CD4-positive, alpha-beta T cell treated with Interleukin-4 for 1 hour (primary cell): ENCODE measurements at places on chromosomes 2 and 18.

DNA sequence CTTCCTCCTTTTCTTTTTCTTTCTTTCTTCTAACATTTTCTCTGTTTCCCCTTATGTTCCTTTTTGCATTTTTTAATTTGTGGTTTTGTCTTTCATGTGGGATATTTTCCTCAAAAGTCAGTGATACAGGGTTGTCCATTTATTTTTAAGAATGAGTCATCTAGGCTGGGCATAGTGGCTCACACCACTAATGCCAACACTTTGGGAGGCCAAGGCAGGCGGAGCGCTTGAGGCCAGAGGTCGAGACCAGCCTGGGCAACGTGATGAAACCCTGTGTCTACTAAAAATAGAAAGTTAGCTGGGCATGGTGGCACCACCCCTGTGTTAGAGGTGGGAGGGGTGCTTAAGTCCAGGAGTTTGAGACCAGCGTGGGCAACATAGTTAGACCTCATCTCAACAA, 35.8 kb downstream of the KATNAL2 start:
- DNase-seq = no peak

- DNase-seq = no peak
Observed at GRCh38 chr2:28148566-28148965, 244.1 kb upstream of the FOSL2 start.

- no peak for DNase-seq
Observed at GRCh38 chr18:65435534-65435933, 315.3 kb upstream of the CDH7 start.

- DNase-seq = no peak
Observed at GRCh38 chr2:199589306-199589705, 131.6 kb upstream of the SATB2 start.

- no peak for DNase-seq
Observed at GRCh38 chr18:21534327-21534726, 66.2 kb downstream of the ESCO1 start.

DNA sequence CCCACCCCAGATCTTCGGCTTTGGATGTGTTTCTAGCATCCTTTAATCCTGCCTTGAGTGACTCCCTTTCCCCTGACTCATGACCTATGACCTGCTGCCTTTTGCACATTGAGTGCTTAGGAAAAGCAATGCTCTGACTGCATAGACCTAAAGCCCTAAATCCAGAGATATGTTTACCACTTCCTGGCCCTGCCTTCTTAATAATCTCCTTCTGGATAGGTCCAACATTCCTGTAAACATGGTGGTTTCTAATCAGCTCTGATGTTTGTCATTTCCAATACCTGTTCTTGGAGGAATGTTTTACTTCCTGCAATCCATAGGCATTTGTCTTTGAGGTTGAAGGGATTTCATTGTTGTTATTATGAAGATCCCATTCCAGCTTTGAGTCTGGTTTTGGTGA, 2.3 kb downstream of the SLC3A1 start:
- DNase-seq = no peak

DNA sequence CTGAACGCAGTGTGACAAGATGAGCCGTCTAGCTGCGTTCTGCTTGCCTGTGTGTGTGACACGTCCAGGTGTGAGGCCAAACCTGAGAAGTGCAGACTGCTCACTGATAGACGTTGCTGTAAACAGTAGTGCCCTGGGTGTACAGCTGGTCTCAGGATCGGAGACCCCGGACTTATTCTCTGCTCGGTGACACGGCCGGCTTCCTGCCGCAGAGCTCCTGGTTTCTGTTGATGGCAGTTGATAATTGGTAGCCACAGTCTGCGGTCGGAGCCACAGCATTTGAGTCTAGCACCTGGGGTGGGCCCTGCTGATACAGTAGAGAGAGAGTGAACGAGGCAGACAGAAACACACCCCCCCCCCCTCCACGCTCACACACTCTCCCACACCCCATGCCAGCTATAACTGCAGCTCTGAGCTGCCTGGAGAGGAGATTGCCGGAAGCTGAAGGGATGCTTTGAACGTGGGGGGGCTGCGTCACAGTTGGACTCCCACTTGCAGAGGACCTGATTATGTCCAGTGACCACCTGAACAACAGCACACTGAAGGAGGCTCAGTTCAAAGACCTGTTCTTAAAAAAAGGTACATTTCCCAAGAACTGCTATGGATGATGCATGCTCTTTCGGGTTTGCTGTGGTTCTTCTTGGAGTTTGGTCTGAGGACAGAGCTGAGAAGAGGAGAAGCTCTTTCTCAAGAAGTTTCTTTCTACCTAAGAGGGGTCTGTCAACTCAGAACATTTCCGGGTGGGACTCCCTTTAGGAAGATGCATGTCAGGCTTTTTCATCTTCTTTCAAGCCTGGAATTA, 114.0 kb downstream of the FAM210A start:
- peak; percentile 89 for DNase-seq

DNA sequence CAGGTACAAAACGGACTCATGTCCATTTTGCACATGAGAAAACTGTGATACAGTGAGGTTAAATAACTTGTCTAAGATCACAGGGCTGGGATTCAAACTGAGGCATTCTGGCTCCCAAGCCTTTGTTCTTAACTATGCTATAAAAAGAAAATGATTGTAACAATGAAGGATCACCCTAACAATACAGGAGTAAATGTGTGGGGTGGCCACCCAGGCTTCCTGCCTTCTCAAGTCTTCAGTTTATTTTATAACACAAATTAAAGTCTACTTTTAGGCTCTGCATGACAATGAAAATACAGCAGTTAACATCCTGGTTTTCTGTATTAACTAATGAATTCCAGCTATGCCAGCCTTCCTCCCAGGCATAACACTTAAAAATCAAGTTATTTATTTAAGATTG, 7.6 kb downstream of the WDFY1 start:
- DNase-seq = no peak

DNA sequence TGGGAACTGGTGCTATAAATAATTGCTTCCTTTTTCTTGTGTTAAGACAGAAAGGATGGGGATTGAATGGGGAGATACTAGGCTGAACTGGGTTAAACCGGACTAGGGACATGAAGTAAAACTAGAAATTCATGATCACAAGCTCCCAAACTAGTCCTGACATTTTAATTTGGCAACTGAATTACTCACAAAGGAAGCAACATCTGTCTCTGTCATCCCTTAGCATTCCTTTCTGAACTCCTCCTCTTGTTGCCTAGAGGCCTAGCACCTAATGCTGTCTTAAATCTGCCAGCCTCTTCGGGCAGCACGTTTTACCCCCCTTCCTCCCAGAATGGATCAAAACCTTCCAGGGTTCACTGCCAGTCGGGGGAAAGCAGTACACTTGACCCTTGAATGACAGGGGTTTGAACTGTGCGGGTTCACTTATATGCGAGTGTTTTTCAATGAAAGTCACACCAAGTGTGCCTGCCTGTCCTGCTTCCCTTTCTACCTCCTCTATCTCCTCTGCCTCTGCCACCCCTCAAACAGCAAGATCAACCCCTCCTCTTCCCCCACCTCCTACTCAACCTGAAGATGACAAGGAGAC, 8.2 kb downstream of the KCTD1 start:
- no peak for DNase-seq

DNA sequence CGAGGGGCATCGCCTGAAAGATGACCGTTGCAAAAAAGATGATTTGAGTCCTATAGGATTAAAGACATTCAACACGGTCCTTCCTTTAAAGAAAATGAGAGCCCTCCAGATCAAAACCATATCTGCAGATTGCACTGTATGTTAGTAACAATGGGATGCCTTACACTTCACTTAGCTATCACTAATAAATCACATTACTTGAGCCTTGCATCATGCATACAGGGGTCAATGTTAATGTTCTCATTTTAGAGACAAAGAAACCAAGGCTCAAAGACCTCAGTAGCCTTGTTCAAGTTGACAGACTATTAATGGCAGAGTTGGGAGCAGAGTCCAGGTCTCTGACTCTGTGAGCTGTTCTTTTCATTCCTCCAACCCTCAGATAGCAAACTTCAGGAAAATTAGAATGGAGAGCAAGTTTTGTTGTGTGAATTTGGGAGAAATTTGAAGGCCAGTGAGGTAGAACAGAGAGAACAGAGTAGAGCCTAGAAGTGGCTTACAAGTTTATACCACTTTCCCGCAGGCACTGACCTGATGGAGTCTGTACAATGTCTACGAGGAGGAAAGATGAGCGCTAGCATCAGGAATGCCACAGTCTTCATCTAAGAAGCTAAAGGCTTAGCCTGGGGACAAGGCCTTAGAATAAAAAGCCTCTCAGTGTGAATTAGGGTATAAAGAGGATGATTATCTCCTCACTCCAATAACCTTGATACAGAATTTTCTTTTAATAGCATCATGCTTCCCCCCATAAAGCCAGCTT, 48.3 kb downstream of the TRIB2 start:
- DNase-seq = no peak

- no peak for DNase-seq
Observed at GRCh38 chr18:70506511-70506910, 217.7 kb downstream of the SOCS6 start.

- no peak for DNase-seq
Observed at GRCh38 chr2:65913813-65914212, 481.4 kb upstream of the SPRED2 start.

DNA sequence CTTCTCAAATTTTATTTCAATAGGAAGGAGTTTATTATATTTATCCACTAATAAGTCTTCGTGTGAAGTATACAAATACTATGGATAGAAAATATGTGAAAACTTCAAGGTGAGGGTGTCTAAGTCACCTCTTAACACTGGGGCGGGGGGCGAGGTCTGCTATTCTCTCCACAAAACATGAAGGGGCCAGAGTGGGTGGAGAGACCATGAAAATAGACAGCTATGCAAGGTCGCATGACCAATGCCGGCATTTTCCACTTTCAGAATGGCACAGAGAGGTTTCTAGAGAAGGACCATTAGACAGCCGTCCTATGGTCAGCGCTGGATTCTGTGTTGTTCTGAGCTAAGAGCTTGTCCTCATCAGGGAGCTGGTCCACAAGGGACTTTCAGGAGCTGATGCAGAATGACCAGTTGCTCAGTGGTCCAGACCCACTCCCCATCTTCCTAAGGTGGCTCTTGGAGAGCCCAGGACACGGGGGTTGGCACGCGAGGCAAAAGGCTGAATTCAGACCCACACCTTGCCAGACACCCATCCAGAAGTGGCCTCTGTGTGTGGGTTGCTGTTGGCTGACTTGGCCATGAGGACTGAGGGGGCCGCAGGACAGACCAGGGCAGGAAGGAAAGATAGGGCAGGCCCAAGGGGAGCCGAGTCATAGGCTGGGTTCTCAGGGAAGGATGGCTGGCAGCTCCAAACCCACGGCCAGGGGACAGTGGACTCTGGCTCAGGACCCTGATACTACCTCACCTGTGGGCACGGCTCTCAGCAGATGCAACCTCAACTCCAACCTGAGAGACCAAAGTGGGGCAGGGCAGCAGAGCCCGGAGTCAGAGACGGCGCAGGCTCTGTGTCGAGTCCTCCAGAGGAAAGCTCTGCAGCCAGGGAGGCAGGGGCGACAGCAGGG, 69.8 kb downstream of the NDUFA10 start:
- DNase-seq = no peak

DNA sequence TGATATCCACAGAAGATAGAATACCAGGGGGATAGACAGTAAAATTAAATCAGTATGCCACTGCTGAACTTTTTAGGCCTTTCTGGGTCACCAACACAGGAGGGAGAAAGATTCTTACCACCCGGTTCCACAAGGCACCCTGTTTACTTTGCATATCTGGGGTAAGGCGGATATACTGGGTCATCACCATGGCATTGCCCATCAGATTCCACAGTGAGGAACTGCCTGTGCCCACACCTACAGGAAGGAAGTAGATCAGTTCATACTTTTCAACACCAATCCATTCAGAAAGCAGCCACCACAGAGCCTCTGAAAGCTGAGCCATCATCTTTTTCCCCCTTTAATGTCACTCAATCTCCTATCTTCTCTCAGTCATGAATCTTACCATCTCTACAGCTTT, 2.0 kb downstream of the LMAN2L start:
- peak; percentile 42 for DNase-seq

DNA sequence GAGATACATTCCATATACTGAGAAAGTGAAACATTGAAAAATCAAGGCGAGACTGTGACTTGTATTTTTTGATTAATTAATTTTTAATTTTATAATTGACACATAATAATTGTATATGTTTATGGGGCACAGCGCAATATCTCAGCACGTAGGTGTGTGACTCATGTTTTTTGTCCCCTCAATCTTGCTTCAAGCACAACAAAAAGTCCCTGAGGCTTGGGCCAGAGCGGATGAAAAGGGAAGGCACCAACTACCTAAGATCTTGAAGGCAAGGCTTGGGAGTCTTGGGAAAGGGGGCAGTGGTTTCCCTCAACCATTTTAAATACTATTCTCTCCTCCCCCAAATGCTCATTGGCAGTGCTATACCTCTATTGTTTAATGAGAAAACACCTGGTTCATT, 9.9 kb downstream of the SGPP2 start:
- no peak for DNase-seq
